ENCODE measurements at places on chromosomes 1 and 21.

- DNase-seq = no peak
Observed at GRCh38 chr1:117347907-117348306, 19.3 kb upstream of the MAN1A2 start.

- DNase-seq = no peak
Observed at GRCh38 chr1:44000122-44000665, 8.8 kb downstream of the CCDC24 start.

DNA sequence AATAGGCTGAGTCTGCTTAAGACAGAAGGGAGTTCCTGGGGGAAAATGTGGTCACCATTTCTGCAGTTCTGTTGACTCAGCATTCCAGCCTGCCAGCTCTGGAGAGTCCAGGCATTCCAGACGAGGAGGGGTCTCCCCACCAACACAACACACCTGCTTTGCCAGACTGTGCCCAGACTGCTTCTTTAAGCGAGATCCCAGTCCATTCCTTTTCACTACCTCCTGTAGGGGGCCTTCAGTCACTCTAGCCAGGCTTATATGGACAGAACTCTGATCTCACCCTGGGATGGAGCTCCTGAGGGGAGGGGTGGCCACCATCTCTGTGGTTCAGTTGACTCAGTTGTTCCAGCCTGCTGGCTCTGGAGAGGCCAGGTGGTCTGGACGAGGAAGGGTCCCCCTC, 48.5 kb downstream of the UBE2U start:
- DNase-seq = no peak

DNA sequence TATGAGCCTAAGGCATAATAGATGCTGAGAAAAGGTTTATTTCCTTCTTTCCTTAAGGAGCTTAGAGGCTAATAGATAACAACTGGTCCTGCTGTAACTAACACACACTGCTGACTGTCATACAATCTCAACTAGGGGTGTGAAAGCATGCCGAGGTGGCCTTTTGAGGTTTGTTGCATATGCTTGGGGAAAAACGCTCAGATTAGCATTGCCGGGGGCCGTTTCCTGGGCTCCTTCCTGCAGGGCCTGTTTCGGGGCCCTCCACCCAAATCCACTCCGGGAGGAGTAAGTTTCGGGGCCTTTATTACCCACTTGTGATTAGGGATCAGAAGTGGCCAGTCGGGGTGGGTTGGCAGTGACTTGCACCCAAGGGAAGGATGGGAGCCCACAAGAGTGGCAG, 27.2 kb upstream of the RCSD1 start:
- DNase-seq = no peak

DNA sequence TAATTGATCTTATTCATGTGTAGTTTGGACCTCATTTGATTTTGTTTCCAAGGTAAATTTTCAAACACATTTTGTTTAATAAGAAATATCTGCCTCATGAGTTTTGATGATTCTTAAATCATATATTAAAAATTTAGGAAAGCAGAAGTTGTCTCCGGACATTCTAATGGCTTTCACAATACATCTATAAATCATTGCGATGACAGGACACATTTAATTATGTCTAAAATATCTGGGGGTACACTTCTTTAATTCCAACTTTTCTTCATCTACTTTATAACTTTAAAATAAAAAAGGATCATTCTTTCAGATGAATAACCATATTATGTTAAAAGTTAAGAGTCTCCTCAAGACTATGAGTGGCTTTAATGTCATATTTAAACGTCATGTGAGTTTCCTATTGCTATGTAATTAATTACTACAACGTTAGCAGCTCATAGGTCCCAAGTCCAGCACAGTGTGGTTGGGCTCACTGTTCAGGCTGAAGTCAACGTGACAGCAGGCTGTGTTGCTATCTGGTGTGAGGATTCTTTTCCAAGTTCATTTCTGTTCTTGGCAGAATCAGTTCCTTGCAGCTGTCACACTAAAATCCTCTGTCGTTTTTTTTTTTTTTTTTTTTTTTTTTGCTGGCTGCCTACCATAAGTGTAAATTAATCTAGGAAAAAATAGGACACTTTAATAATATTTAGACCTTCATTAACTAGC, 893.5 kb downstream of the LTN1 start:
- DNase-seq = no peak

- DNase-seq = no peak
Observed at GRCh38 chr1:22271847-22272801, 129.2 kb upstream of the WNT4 start.

DNA sequence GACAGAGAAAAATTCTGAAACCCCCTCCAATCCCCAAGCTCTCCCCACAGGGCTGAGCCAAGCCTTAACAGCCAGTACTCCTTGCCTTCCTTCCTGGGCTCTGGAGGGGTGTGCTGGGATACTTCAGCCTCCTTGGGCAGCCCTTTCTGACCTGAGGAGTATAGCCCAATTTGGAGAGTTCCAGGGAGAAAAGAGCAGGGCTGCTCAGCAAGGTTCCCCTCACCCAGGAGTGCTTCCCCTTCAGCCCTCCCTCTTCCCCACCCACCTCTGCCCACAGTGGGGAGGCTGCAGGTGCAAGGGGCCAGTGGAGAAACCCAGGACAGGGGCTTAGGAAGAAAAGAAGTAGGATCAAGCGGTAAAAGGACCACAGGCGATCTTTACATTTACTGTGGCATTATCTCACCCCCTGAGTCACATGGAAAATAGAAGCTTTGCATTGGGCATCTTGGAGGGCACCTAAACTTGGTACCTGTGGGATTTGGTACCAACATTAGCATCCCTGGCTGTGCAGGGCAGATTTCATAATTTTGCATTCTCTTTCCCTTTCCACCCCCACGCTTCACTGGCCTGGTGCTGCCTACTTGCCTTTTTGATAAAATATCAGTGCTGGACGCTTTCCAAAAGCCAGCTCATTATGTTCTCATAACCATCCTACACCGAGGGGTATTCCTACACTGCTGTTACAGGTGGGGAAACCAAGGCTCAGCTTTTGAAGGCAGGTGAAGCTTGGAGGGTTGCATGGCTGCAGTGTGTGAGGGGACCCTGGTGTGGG, 2.8 kb upstream of the ADORA1 start:
- DNase-seq = no peak

- DNase-seq = no peak
Observed at GRCh38 chr1:151175863-151176262, at the start of gene TMOD4. TMOD4 (minus strand) TSS chr1:151175981; CDS start chr1:151174875, 1,106 bp downstream.

GRCh38 chr1:155984341-155984740, 6.0 kb upstream of the ARHGEF2 start:
- no peak for DNase-seq

- DNase-seq = no peak
Observed at GRCh38 chr21:41651830-41652229, 115.0 kb downstream of the RIPK4 start.

GRCh38 chr21:33383056-33383888, 19.9 kb upstream of the IFNGR2 start:
- DNase-seq = no peak

GRCh38 chr1:156675210-156676113, 1.7 kb downstream of the NES start:
- DNase-seq = peak; percentile 70

GRCh38 chr1:199855580-199855979, 171.9 kb upstream of the NR5A2 start:
- no peak for DNase-seq

- DNase-seq = no peak
Observed at GRCh38 chr1:208090388-208091301, 153.5 kb downstream of the PLXNA2 start.

DNA sequence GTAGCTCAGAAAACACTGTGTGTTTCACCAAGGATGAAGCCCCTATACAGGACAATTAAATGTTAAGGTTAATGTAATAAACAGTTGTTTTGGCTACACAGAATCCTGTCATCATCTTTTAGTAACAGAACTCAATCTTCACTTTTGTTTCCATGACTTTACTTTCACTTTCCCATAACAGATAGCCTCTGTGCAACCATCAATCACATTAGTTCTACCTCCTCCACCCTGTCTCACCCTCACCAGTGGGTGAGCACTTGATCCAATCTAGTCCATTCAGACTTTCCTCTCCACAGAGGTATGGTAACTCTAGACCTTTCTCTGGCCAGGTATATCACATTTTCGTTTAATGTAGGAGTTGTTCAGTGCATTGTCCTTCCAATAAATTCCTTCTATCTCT, 1018.5 kb downstream of the ADGRL2 start:
- no peak for DNase-seq

DNA sequence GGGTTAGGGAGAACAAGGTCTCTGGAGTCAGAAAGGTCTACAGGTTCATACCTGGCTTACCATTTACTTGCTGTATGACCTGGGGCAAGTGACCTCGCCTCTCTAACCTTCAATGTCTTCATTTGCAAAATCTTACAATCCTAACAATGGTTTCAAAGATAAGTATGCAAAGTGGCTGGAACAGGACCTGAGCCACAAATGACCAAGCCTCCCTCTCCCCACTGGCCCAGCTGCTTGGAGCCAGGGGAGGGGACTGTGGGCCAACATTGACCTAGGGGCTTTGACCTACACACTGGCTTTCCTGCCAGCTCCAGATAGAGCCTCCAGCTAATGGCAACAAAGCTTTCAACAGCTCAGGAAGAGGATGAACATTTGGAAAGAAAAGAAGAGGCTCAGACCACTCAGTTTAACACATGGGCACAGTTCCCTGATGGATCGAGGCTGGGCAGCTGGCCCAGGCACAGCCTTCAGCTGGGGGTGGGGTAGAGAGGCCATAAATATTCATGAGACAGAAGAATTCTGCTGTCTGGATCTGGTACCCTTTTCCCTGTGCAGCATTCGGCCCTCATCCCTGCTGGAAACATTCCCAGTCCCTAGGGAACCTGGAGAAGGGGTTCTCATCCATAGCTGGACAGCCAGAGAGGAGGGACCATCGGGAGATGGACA, 12.9 kb downstream of the PTAFR start:
- no peak for DNase-seq

- DNase-seq = no peak
Observed at GRCh38 chr21:31720330-31720729, 11.6 kb downstream of the SCAF4 start.

DNA sequence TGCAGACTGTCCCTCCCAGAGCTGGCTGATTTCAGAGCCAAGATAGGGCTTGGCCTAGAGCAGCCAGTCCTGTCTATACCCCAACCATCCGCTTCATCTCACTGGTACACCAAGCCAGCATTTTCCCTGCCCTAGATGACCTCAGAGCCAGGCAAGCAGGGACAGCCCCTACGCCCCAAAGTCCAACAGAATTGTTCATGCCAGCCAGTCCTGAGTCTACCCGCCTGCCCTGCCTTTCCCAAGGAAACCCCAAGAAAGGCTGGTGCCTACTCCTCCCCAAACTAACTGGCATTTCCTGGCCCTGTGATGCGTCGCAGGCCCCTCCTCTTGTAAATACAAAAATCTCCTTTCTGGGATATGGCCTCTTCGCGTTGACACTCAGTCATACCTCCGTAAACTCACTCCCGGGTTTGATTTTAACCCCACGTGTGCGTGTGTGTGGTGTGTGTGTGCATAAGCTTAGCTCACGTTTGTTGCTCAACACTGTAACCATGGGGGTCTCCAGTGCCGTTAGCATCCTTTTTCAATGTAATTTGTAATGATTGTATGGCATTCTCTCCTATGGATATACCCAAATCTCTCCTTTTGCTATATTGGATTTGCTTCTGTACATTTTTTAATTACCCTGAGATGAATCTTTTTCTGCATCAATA, 75.3 kb downstream of the SIK1 start:
- no peak for DNase-seq

- DNase-seq = no peak
Observed at GRCh38 chr1:44305962-44306422, 49.1 kb downstream of the ERI3 start.

DNA sequence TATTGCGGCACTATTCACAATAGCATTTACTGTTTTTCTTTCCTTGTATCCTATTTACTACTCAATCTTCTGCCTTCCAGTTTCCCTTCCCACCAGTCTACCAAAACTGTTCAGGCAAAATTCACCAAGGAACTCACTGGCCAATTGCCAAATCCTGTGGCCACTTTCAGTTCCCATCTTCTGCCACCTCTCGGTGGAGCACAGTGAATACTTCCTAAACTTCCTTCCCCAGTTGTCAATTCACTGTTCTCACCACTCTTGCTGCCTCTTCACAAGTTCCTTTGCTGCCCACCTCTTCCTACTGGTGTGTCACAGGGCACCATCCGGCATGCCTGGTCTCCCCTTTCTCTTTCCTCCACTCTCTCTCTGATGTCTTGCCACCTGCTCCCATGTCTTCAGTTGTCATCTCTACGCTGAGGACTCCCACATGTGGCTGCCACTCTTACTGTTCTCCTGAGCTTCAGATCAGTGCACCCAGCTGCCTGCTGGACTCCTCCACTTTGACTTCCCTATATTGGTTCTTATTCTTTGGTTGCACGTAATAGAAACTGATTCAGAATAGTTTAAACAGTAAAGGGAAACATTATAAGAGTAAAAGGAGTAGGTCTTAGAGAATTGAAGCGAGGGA, 114.4 kb downstream of the PIK3R3 start:
- DNase-seq = no peak

DNA sequence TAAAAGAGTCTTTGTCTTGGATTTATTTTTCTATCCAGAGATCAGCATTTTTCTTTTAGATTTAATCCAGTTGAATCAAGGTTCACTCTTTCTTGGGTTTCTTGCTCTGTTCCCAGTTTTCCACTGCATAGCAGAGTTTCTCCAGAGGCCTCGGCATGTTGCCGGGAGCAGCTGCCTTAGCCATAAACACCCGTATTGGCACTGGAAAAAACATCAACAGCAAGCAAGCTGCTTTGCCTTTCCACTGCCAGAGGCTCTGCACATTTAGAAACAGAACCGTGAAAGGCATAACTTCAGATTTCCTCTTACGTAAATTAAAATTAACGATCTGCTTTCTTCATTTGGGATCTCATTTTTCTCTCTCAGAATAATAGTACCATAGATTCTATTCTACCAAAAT, 181.8 kb upstream of the L1TD1 start:
- no peak for DNase-seq

DNA sequence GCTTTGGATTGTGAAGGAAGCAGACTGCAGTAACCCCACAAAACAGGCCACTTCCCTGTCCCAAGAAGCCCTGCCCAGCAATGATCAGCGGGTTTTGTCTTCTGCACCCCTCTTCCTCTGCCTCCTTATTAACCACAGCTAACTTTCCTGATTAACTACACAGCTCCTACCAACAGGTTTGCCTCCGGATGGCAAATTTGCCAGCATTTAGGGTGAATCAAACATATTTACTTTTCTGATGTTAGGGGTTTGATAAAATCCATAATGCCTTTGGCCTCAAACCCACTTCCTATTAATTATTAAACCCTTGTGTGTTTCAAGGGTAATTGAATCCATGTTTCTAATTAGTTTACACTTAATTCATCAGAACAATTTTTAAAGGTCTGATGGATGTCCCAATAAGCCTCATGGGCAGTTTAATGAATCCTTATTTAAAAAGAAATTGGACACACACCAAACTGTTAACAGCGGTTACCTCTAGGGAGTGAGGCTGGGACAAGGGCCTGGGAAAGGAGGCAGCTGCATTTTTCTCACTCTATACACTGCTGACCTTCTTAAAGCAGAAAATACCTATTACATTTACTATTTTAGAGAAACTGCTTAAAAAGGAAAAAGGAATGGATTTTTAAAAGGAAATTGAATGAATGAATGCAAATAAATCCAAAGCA, 91.9 kb downstream of the CSMD2 start:
- no peak for DNase-seq

DNA sequence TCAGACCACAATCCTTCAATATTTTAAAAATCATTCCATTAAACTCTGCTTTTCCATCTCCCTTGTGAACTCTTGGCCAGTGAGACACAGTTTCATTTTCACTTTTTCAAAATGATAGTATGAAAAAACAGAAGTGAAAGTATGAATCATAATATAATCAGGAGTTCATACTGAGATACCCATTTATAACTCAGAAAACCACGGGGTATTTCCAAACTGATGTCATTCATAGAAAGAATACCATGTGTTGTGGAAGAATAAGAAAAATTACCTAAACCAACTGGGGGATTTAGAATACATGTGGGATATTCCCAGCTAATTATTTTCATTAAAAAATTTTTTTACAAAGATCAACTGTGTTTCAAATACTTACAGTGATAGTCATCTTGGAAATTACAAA, 149.9 kb downstream of the MRPL39 start:
- DNase-seq = no peak

Data from right kidney (tissue), 9 donors.